ENCODE measurements at places on chromosomes 5 and 9.

DNA sequence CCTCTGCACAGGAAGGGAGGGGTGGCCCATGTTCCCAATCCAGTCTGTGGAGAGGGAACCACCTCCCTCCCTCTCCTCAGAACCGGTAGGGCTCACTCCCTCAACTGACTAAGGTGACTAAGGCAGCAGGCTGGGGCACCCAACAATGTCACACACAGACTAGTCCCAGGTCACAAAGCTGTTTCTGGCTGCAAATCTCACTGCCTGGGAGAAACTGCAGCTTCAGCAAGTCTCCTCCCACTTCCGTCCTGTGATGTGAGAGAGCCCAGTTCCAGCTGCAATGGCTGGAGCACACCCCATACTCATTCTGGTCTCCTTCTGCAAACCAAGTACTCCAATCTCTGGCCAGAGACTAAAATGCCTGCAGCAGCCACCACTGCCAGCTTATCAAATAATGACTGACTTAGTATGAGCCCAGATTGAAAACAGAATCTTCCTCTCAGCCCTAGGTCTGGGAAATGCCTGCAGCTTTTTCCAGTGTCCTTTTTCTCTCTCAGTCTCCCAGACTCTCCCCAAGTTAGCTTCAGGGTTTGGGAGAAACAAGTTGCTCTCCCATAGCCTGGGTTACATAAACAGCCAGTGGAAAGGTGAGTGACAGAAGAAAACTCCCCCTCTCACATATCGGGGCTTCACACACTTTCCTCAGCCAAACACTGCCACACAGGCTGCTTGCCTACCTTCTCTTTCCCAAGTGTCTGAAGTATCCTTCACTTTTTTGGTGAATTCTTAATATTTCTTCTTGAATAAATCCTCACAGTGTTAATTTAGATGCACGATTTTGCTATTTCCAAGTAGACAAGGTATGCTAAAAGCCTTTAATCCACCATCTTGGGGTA, 247.4 kb upstream of the RASA1 start:
- peak; percentile 2 for DNase-seq

GRCh38 chr9:134661299-134661698, 19.7 kb downstream of the COL5A1 start:
- no peak for DNase-seq

- DNase-seq: peak; percentile 20
Measured at GRCh38 chr5:131068893-131069643, 96.0 kb downstream of the HINT1 start.

DNA sequence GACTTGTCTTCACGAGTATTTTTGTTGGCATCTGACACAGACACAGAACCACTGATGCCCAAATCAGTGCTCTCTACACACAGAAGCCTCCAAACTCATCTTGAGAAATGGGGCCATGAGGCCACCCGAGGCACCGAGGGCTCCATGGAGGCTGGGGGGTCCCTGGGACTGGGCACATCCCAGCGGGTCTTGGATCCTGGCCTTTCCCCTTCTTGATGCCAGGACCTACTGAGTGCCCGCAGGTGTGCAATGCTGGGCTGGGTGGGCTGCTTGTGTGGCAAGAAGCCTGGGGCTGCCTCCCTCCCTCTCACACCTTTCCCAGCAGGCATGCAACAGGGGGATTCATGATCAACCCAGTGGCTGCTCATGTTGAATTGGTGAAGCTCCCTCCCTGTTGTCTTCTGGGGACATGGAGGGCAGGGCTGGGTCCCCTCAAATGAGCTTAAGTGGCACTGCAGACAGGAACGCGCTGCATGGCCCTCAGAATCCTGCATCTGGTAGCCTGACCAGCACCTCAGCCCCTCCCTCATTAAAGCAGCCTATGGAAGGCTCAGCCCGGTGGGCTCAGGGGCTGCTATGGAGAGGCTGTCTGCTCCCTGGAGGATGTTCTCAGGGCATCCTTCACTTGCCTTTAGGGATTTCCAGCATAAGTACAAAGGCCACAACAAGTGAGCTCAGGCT, 63.7 kb upstream of the SIMC1 start:
- DNase-seq: no peak

GRCh38 chr9:133375116-133375723, 640 bp downstream of the SURF4 start:
- no peak for DNase-seq

DNA sequence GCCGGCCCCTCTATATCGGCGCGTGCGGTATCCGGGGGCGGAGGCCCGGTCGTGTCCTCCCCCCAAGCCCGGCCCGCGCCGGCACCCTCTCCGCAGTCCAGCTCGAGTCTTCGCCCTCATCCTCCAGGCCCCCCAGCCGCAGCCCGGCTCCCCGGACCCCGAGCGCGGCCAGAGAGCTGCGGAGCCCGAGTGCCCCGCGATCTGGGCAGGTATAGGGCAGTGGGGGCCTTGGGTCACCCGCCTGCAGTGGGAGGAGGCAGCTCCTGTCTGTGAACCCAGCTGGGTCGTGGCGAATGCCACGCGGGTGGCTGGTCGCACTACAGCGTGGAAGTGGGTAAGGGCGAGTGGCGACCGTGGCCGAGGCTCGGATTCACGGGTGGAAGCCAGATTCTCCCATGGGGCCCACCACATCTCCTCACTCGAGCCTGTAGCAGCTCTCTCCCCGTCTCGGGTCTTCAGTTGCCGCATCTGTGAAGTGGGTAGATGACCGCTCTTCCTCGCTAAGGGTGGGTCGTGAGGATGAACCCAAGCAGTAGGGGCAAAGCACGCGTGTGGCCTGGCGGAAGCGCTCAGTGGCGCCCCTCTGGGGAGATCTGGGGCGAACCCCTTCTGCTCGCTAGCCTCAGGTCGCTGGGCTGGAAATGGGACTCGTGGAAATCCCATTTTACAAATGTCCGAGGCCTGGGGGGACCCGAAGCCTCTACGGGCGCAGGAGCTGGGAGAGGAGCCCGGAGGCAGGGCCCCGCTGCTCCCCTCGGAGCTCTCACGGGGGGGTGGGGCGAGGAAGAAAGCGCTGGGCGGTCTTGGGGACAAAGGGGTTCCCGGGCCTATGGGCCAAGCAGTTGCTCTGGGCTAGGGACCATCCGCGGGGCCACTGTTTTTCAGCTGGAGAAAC, 1.9 kb downstream of the NR5A1 start:
- DNase-seq: no peak

DNA sequence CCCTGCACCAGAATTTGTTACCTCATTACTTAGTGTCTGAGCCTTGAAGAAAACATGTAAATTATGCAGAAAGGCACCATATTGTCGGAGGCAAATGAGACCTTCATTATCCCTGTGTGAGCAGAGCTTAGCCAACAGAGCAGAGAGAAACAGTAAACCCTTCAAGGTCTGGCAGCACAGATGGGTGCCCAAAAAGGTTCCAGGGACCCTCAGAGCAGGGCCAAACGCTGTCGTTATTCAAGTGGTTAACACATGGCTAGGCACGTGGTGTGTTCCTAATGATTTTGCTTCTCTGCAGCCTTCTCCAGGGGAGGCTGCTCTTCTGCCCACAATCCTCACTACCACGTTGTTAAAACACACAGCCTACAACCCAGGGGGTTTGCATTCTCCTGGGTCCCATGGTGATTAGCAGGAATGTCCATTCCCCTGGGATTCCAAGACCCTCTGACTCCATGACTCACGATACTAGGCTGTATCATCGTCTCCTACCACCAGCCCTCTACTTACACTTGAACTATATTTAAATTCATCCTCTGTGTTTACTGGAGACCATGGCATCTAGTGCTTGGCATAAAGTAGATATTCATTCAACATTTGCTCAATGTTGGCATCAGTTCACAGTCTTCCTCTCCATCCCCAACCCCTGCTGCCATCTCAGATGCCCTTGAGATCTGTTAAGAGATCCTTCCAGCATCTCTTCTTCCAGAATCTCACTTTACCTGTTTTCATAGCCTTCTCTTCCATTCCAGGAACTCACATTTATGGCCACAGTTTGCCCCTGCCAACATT, 174.5 kb upstream of the RAD23B start:
- no peak for DNase-seq

GRCh38 chr9:128494108-128494745, 10.3 kb upstream of the GLE1 start:
- DNase-seq: peak; percentile 5

- DNase-seq: no peak
Measured at GRCh38 chr5:140570488-140570887, 5.9 kb downstream of the SLC35A4 start.

DNA sequence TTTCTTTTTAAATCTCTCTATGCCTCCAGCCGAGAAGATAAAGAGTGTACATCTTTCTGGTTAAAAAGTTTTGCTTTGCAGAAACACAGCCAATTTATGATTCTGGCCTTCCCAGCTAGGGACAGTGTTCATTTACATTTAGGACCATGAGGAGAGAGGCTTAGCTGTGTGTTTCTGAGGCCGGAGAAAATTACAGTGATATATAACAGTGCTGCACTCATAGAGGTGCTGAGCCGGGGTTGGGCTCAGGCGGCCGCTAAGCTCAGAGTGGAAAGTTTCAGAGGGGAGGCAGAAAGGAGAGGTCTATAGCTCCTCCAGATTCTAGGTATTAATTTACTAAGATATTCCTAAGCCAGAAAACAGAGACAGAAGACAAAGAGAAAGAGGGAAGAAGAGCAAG, 37.0 kb upstream of the LCP2 start:
- peak; percentile 35 for DNase-seq

DNA sequence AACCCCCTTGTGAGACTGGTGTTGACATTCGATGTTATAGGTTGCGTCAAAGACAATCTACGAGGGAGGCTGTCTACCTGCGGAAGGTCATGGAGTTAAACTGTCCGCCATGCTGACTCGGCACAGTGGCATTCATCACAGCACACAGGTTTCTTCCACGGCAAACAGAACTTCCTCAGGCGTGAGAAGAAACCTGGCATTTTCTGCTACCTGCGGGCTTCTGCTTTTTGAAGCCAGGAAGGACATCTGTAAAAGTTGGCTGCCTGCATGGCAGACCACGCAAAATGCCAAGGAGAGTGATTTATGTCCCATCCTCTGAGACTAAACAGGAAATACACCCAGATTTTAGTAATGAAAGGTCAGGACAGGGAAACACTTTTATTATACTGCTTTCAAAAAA, 809.8 kb upstream of the NUDT12 start:
- DNase-seq: no peak

GRCh38 chr9:127076860-127077643, 45.4 kb downstream of the ANGPTL2 start:
- no peak for DNase-seq

DNA sequence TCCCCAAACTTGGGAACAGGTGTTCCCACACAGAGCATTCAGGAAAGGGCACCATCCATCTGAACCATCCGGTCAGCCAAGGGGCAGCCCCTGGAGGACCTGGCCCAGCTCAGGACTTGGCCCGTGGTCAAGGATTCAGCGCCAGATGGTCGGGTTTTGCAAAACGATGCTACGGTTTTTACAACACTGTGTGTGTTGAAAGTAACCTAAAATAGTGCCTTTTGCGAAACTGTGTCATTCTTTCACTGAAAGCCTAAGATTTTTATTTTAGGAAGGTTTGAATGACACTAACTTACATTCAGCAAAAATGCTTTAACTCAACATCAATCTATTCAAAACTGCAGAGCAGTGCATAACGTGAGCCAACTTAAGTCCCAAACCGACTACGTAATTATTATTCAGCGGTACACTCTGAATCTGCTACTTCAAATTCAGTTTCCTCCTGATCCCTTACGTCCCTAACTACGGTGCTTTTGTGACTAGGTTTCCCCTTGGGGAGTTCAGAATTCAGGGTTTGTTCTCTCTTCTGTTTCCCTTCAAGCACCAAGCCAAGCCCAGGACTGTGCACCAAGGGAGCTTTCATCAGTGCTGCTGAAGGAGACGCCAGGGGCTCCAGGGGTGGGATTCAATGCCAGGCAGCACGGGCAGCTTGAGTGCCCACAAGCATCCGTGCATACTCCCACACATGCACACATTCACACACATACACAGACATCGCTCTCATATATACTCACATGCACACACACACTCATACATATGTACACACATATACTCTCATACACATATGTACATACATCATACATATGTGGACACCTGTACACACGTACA, 25.8 kb downstream of the LPCAT1 start:
- no peak for DNase-seq

DNA sequence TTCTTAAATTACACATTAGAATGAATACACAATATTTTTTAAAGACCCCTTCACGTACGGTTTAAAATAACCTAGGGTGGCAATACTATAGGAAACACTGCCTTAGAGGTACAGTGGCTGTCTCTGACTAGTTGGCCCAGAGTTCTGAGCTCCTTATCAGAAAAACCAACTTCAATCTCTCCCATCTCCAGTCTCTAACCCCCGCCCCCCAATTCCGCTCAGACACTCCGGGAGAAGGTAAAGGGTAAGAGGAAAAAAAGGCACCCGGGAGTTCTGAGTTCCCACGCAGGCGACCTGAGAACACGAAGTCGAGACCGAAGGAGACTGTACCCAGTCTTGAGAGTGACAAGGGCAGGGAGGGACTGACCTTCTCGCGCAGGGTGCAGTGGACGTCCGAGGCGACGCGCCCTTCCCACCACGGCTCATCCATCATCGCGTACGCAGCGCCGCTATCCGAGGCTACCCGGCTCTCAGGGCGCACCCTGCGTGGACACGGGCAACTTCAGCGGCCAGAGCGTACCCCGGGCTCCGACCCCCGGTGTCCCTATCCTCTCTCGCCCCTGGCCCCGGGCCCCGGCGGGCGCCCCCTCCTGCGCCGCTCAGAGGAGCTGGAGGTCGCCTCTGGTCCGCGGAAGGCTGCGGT, 752 bp downstream of the CCNJL start:
- no peak for DNase-seq

GRCh38 chr9:126428534-126429175, 102.0 kb downstream of the MVB12B start:
- DNase-seq: no peak

- no peak for DNase-seq
Measured at GRCh38 chr9:131043087-131043486, 34.1 kb downstream of the LAMC3 start.

- DNase-seq: no peak
Measured at GRCh38 chr5:112549605-112550166, 130.6 kb upstream of the EPB41L4A start.

DNA sequence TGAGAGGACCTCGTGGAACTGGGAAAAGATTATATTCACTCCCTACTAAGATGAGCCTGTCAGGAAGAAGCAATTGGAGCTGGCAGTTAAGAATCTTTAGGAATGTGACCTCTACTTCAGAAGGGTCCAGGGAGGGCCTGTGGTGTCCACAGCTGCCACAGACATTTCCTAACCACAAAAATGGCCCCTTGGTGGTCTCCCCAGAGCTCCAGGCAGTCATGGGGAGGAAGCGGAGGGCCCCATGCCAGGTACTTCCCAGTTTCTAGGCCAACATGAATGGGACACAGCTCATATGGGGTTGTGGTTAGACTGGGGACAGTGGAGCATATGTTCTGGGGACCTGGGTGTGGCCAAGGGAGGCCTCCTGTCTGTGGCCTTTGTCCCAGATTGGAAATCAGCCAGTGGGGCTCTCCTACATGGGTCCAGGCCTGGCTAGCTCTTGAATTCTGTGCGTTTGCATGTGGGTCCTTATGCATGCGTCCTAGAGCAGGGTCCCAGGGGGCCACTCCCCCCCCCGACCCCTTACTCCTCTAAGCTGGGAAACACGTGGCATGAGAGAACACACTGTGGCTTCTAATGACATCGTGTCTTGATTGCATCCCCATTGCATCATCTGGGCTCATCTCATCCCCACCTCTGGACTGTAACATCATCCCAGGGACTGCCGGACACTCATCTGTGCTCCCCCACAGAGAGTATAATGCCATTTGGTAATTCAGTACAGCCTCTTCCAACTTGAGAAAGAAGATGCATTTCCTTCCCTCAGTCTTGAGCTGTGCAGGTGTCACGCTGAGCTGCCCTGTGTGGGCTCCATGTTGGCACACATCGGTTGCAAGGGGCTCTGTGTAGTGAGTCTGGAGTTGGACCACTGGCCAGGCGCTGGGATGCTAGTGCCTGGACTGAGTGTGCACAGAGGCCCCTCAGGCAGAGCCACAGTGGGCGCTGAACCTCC, 31.3 kb downstream of the IRF1 start:
- no peak for DNase-seq
